Iris pigment epithelial cell (primary cell): ENCODE measurements at places on chromosomes 1 and 21.

- DNase-seq, result no peak
Measured at GRCh38 chr1:70737125-70737524, 310.5 kb downstream of the PTGER3 start.

DNA sequence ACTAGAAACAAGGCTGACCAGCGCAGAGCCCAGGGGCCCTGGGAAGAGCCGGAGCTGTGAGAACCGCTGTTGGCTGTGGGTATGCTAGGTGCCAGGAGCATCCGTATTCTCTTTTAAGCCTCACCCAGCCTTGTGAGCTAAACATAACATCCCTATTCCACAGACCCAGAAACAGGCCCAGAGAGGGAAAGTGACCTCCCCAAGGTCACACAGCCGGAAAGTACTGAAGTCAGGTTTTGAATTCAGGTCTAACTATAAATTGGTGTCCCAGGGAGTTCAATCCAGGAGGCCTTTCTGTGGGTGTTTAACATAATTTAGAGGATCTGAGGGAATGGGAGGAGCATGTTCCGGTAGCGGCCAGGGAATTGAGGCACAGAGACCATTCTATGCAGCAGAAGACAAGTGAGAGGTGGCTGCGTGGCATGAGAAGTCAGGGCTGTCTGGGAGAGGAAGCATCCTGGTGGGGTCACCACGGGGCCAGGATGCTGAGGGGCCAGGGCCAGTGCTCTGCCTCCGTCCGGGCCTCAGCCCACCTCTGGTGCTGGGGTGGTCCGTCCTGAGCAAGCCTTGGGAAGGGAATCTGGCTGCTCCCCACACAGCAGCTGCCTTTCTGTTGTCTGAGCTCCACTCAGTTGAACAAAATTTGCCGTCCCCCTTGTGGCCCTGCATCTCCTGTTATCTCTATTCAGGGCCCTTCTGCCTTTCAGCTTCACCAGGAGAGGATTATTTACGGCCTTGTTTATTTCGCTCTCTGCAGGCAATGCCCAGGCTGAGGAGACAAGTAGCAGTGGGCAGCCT lies 338.8 kb upstream of the VAMP3 start:
- DNase-seq, result no peak

DNA sequence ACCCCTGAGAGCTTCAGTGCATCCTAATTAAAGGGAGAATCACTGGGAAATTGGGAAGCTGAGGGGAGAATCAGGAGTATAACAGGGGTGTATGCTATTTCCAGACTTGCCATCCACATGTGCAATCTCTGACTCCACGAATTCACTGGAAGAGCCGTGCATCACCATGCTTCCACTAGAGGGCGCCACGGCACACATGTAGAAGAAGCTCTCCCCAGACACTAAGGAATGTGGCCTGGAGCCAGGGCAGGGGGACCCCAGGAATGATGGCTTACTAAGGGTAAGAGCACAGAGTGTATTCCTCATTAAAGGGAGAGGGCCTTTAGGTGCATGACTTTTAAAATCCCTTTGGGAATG lies 81.5 kb downstream of the ABCA4 start:
- peak; percentile 77 for DNase-seq

DNA sequence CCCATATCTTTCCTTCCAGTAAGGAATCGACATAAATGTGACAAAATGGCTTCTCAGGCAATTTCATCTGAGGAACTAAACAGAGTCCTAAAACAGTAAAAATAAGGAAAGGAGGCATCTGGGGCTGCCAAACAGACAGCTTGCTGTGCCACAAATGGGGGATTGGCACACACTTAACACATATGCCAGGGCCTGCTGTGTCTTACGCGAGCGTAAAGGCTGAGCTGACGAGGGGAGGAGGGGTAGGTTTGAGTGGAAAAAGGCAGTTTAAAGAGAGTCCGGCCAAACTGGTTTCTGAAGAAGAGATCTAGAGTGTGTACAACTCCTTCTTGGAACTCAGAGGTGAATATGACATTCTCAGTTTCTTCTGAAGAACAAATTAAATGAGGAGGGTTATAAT lies 244.1 kb upstream of the MAP1LC3C start:
- no peak for DNase-seq

- DNase-seq, result no peak
Measured at GRCh38 chr21:45804809-45805313, 161.3 kb downstream of the PCBP3 start.

- DNase-seq, result no peak
Measured at GRCh38 chr1:24599265-24599664, 43.4 kb downstream of the NCMAP start.

GRCh38 chr1:168243636-168244212 lies 17.9 kb downstream of the SFT2D2 start:
- DNase-seq, result no peak

DNA sequence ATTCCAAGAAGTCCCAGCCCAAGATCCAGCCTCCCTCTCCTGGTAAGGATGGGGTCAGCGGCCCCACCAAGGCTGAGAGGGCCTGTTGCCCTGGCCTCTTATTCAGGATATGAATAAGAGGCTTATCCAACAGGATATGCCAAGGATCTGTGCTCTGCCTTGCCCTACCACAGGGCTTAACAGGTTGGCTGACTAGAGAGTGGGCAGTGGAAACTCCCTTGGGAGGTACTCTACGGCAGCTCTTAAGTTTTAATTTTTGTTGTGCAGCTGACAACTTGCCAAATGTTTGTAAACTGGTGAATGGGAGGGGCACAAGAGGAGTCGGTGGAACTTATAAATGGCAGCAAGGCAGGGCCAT lies 16.5 kb upstream of the PIGV start:
- DNase-seq, result no peak

GRCh38 chr1:156836041-156836654 lies 19.5 kb upstream of the SH2D2A start:
- no peak for DNase-seq

DNA sequence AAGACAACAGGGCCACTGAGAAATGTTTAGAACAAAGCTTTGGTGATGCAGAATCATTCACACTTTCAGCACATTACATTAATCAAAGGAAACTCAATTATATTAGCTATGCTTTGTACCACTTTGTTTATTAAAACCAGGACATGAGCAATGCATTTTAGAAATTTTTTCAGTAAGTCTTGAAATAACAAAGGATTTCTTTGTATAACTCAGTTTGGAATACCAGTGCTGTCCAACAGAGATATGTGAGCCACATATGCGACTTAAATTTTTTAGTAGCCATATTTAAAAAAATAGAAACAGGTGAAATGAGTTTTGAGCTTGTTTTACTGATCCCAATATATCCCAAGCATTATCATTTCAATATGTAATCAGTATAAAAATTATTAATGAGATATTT lies 18.8 kb upstream of the F3 start:
- peak; percentile 74 for DNase-seq

DNA sequence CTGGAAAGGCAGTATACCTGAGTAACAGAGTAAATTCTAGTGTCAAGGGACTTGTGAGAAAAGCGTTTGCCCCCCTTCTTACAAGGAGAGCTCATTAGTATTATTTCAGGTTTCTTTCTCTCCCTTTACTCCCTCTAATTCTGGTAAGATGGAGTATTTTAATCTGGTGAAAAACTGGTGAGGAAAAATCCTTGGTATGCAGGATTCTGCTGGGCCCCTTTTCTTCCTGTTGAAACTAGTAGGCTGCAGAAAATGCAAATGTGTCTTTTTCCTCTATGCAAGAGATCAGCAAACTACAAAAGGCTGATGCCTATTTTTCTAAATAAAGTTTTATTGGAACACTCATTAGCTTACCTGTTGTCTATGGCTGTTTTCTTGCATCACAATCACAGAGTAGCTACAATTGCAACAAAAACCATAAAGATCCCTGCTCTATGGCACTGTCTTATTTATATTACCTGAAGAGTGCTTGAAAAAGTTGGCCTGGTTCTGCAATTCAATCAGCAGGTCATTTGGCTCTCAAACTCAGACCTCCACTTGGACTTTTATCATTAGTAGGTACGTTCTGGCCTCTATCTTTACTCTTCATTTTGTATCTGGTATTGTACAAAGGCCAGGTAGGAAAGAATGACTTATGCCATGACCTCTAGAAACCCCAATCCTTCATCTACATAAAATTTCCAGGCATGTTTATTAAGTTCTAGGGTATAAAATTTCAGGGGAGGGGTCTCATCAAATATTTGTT lies 109.6 kb downstream of the AKT3 start:
- DNase-seq, result peak; percentile 54

DNA sequence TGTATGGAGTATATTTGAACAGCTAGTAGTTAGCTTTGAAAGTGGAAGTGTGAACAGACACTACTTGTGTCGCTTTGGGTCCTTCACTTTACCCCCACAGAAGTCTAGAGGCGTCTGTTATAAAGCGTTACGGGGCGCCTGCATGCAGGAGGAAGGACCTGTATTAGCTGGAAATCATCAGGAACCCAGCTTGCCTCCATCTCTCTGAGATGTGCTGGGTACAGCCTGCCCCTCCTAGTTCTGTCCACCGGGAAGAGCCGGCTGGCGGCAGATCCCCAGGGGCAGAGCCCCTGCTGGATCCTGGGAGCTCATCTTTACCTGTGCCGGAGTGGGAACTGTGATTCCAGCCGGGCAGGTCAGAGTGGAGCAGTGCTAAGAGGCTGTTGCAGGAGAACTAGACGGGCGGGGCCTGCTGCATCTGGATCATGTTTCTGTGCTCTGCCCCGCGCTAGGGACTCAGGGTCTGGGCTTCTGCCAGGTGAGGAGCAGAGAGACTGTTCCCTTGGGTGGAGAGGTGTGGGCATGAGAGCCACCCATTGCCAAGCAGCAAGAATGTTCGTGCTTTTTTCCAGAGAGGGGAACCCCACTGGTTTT lies 22.3 kb upstream of the SPSB1 start:
- no peak for DNase-seq

GRCh38 chr1:94336991-94337390 lies 81.2 kb upstream of the ABCD3 start:
- DNase-seq, result no peak

DNA sequence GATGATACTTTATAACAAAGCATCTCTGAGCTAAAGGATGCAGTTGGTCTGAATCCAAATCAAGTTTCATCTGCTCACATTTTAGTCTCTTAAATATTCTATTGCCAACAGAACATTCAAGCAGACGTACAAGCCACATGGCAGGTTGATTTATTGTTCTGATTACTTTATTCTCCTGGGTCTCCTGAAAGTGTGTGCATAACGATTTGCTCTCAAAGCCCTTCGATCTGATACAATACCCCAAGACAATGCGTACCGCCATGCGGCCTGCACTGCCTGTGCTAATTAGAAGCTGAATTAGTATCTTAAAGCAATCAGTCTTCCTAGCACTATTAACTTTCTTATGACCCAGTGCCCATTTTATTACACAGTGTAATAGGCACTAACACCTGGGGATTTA lies 56.9 kb downstream of the FHAD1 start:
- no peak for DNase-seq

GRCh38 chr1:25989440-25990234 lies 8.2 kb downstream of the PAFAH2 start:
- no peak for DNase-seq

- no peak for DNase-seq
Measured at GRCh38 chr1:161158316-161159010, 837 bp upstream of the USP21 start.
